ENCODE measurements at places on chromosomes 7 and 10. TPM values are rescaled to one million over a fixed set of nuclear protein-coding genes. Genes with fewer than 3 reads are reported as not detected.

TMEM229A gene
- not detected for total RNA-seq

ABCB4 gene
- not detected for total RNA-seq

CLDN3 gene
- not detected for total RNA-seq

SMKR1 gene
- total RNA-seq = 0.22 TPM

WEE2 gene
- total RNA-seq = 0.14 TPM

DNA sequence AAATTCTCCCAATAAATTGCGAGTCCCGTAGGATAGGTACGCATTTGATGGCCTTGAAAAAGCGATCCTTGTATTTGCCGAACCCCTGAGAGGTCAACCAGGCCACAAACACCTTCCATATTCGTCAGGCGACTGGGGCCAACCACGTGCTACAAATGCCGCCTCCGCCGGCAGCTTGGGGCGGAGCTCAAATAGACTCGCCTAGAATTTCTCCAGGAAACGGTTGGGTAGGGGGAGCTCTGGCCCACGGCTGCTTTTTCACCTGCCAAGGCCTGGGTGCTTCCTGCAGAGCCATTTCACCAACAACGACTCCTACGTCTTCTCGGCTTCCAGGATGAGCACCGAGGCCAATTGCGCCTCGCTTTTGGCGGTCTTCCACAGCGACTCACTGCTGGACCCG lies 53.4 kb upstream of the KIF5B start:
- H3K4me1 ChIP-seq = no peaks in the 10 kb centered on the region
- no peak overlapping the region for H3K27ac ChIP-seq
- no peaks in the 10 kb centered on the region for H3K27me3 ChIP-seq
- no peaks in the 10 kb centered on the region for H3K36me3 ChIP-seq
- DNase-seq = no peak

DNA sequence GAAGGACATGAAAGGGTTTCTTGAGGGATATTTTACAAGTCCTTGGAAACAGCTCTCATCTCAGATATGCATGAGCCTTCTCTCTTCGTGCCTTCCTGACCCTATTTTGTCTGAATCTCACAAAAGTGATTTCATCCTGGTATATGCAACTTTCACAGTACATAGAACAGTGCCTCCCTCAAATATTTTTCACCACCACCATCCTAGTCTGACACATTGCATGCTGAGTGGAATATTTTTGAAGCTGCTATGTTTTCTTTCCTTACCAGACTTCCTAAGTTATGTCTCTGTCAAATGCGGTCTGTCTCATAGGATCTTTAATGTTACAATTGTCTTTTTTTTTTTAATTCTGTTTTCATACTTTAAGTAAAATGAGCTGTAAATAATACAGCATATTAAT lies 673.3 kb upstream of the LRRN3 start:
- no peaks in the 10 kb centered on the region for H3K36me3 ChIP-seq
- no peak for DNase-seq
- H3K4me3 ChIP-seq = no peak overlapping the region
- H3K27ac ChIP-seq = no peak overlapping the region
- H3K4me1 ChIP-seq = no peaks in the 10 kb centered on the region
- H3K27me3 ChIP-seq = no peaks in the 10 kb centered on the region

DNA sequence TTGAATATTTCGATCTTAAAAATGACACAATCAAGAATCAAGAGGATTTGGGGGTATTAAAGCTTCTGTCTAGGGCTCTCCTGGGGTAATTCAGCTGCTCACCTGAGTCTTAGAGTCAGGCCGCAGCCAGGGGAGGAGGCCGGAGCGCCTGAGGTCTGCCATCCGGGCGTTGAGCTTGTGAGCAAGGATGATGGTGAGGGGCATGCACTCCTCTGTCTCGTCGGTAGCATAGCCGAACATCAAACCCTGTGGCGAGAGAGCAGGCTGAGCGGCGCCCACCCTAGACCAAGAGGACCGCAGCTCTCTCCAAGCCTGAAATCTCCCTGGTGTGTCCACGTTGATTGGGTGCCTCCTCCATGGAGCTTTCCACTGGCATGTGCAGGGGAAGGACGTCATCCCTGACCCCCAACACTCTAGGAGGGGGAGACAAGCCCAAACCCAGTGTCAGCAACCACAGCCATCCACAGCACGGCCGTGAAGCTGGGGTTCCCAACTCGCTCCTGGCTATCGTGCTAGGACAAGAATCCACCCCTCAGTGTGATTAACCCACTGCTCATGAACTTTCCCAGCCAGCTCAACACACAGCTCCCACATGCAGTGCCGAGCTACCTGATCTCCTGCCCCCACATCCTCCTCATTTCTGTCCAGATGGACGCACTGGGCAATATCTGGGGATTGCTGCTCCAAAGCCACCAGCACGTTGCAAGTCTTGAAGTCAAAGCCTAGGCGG lies 9.2 kb downstream of the MAT1A start:
- DNase-seq = no peak
- H3K4me3 ChIP-seq = no peak overlapping the region
- no peaks in the 10 kb centered on the region for H3K27me3 ChIP-seq
- no peaks in the 10 kb centered on the region for H3K36me3 ChIP-seq
- no peaks in the 10 kb centered on the region for H3K4me1 ChIP-seq

DNA sequence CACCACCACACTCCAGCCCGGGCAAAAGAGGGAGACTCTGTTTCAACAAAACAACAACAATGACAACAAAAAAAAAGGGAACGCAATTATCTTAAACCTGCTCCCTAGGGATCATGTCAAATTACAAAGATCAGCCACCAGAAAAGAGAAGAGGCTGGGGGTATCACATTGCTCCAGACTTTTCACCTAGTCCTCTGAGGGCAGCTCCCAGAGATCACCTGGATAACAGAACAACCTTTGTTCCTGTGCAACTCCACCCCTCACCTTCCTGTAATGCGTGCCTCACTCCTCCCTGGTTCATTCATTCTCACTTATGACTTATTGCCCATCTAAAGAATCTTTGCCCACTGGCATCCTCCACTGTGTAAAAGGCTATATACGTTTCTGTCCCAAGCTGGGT lies 31.8 kb downstream of the SVOPL start:
- H3K27ac ChIP-seq = no peak overlapping the region
- no peak for DNase-seq
- H3K27me3 ChIP-seq = peaks cover 8% of the 10 kb centered on the region
- no peak overlapping the region for H3K4me3 ChIP-seq
- peaks cover under 1% of the 10 kb centered on the region for H3K4me1 ChIP-seq

DNA sequence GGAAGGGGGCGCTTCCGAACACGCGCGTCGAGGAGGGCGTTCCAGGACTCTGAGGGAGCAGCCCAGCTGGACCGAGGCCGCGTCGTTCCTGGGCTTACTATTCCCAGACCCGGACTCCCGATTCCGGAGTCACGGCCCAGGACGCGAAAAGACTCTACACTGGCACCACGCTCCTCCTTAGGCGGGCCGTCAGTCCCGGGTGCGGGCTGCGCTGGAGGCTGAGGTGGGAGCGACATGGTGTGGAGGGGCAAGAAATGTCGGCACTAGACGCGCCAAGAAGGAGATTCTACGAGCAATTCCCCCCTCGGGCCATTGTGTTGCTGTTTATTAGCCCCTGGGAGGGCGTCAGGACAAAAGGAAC lies 584 bp upstream of the RUNDC3B start:
- peaks cover 18% of the 10 kb centered on the region for H3K4me1 ChIP-seq
- peak overlapping the region; percentile 69 for H3K4me3 ChIP-seq
- DNase-seq = no peak

DNA sequence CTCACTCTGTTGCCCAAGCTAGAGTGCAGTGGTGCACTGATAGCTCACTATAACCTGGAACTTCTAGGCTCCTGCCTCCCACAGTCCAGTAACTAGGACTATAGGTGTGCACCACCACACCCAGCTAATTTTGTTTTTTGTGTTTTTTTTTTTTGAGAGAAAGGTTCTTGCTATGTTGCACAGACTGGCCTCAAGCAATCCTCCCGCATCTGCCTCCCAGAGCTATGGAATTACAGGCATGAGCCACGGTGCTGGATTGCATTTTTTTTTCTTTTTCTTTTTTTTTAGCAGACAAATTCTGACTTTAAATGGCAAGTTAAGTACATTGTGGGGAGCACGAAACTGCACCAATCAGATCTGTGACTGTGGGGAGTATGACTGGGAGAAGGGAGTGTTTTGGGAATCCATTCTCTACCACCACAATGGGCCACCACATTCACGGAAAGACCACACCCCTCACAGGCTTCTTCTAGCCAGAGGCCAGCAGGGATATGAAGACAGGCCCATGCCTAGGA lies 58.1 kb upstream of the MSMB start:
- H3K27me3 ChIP-seq = no peaks in the 10 kb centered on the region
- H3K4me1 ChIP-seq = peaks cover 14% of the 10 kb centered on the region
- no peak overlapping the region for H3K4me3 ChIP-seq
- H3K36me3 ChIP-seq = no peaks in the 10 kb centered on the region

- peaks cover 15% of the 10 kb centered on the region for H3K36me3 ChIP-seq
- no peak overlapping the region for H3K27ac ChIP-seq
- H3K27me3 ChIP-seq = no peaks in the 10 kb centered on the region
- H3K4me3 ChIP-seq = no peak overlapping the region
- no peak for DNase-seq
These were observed 204.9 kb downstream of the CCDC3 start for GRCh38 chr10:12796401-12797160.

GRCh38 chr10:78389419-78389818 lies 355.8 kb downstream of the RPS24 start:
- H3K4me3 ChIP-seq = no peak overlapping the region
- DNase-seq = no peak
- H3K27ac ChIP-seq = no peak overlapping the region
- H3K27me3 ChIP-seq = no peaks in the 10 kb centered on the region

DNA sequence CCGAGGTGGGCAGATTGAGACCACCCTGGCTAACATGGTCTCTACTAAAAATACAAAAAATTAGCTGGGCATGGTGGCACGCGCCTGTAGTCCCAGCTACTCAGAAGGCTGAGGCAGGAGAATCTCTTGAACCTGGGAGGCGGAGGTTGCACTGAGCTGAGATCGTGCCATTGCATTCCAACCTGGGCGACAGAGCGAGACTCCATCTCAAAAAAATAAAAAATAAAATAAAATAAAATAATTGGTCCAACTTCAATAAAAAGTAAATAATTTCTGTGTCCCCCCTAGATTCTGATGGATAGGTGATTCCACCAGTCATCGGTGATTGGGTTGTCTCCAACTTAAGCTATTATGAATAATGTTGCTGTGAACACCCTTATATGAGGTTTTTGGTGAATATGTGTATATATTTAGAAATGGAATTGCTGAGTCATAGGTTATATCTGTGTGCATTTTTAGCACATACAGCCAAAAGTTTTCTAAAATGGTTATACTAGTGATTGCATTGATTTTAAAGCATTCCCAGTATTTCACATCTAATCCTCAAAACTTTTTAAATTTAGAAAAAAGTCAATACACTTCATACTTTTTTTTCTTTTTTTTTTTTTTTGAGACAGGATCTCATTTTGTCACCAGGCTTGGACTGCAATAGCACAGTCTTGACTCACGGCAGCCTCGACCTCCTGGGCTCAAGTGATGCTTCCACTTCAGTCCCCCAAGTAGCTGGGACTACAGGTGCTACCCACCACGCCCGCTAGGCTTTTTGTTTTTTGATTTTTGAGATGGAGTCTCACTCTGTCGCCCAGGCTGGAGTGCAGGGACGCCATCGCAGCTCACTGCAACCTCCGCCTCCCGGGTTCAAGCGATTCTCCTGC lies 13.7 kb upstream of the SRPK2 start:
- H3K27me3 ChIP-seq = no peaks in the 10 kb centered on the region
- no peak overlapping the region for H3K4me3 ChIP-seq
- H3K4me1 ChIP-seq = no peaks in the 10 kb centered on the region
- DNase-seq = no peak
- no peak overlapping the region for H3K27ac ChIP-seq

- H3K27ac ChIP-seq = no peak overlapping the region
- H3K4me3 ChIP-seq = no peak overlapping the region
- peaks cover 30% of the 10 kb centered on the region for H3K36me3 ChIP-seq
- H3K4me1 ChIP-seq = no peaks in the 10 kb centered on the region
- no peak for DNase-seq
These were observed 145.0 kb downstream of the LRRC4 start for GRCh38 chr7:127886248-127886647.

DNA sequence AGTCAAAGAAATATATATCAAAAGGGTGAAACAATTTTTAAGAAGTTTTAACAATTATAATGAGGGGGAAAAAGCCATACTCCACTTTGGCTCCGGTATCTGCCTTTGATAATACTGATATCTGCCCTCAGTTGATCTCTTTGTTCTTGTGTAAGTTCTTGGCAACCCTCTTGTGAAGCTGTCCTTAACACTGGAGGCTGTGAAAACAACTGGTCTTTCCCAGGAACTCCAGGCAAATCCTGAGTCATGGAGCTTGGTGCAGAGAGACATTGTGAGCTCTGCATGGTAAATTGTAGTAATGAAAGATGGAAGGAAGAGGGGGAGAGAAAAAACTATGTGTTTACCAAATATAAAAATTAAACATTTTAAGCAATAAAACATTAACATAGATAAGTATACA lies 11.9 kb upstream of the ERVW-1 start:
- H3K27ac ChIP-seq = no peak overlapping the region
- DNase-seq = no peak
- H3K36me3 ChIP-seq = peaks cover 81% of the 10 kb centered on the region
- no peaks in the 10 kb centered on the region for H3K27me3 ChIP-seq

GRCh38 chr7:133794479-133794878 lies 332.7 kb upstream of the LRGUK start:
- H3K4me1 ChIP-seq = no peaks in the 10 kb centered on the region
- no peaks in the 10 kb centered on the region for H3K36me3 ChIP-seq
- H3K4me3 ChIP-seq = no peak overlapping the region
- no peak for DNase-seq

DNA sequence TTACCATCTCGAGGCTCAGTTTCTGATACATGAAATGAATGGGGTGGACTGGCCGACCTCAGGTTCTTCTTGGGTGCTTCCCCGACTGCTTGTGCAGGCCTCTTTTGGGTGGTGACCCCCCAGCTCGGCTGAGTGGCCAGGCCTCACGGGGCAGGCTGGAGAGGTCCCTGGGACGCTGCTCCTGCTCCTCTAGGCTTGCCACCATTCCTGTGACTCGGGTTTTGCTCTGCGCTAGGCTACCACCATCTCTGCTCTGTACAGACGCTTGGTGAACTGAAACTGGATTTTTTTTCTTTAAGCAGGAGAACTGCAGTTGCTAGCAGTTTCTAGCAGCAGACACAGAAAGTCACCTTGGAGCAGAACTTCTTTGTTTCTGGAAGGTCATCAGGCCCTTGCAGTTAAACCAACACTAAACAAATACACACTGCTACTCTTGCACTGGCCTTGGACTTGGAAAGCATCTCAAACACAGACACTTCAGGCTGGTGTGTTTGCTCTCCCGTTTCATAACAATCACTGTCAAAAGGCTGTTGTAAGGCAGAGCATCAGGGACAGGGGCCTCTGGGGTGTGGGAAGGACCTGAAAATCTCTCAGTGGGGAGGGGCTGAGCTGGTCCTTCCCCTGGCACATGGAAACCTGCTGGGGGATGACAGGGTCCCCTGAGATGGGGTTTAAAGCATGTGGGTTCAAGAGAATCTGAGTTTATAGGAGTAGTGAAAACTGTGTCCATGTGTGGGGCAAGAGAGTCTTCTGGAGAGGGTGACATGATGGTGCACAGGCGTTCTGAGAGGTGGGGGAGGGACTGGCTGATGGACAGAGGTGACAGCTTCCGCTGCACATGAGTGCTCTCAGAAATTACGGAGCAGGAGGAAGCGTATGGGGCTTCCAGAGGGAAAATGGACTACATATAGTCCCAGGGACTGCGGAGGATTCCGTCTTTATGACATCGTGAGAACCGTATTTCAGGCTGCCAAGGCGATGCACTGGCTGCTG lies 35.0 kb upstream of the GIMAP8 start:
- H3K27ac ChIP-seq = no peak overlapping the region
- DNase-seq = no peak

GRCh38 chr10:124273141-124273540 lies 145.6 kb downstream of the OAT start:
- H3K36me3 ChIP-seq = no peaks in the 10 kb centered on the region
- H3K27me3 ChIP-seq = peaks cover 3% of the 10 kb centered on the region
- no peaks in the 10 kb centered on the region for H3K4me1 ChIP-seq
- no peak overlapping the region for H3K27ac ChIP-seq
- DNase-seq = no peak

Measured in CD4-positive, alpha-beta T cell (primary cell).